Activated T-helper 1 cell treated with anti-CD3 and anti-CD28 coated beads, Interleukin-2, amount 50 U/mL, for 16 hours (primary cell): ENCODE measurements at places on chromosomes 2 and 18.

DNA sequence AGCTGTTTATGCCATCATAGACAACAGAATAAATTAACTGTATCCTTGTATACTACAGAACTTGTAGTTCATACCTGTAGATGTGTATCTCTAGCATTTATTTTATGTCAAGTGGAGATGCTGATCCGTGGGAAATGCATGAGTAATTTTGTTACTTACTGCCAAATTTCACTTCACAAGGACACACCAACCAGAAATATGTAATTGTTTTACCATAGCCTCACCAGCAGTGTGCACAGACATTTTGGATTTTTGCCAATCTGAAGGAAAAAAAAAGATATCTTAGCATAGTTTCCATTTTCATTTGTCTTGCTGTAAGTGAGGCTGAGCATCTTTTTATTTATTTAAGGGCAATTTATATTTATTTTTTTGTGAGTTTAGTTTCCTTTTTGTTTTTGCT lies 265.1 kb upstream of the OSR1 start:
- DNase-seq, result no peak

GRCh38 chr18:64331419-64331818 lies 182.5 kb upstream of the LINC00305 start:
- no peak for DNase-seq

DNA sequence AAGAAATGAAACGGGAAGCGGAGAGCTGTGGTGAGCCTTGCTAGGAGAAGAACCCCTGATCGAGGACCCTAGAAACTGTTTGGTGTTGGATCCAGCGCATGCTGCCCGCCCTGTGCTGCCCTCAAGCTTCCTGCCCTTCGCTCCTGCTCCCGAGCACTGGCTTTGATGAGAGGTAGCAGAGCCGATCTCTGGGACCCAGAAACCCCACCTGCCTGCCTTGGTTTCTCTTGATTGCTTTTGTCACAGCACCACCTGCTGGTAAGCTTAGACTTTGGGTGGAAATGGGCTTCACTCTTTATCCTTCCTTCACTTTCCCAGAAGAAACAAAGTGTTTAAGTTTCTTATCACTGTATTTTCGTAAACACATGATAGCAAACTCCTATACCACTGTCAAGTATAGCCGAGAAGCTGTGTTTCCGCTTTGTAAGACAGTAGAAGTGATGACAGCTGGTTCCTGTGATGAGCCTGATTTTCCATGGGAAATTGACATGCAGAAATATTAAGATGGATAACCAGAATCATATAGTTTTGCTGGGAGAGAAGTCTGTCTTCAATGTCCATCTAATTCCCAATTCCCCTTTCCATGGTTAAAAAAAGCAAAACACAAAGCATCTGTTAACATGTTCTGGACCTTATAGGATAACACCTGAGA lies 267.4 kb downstream of the PHLPP1 start:
- no peak for DNase-seq

DNA sequence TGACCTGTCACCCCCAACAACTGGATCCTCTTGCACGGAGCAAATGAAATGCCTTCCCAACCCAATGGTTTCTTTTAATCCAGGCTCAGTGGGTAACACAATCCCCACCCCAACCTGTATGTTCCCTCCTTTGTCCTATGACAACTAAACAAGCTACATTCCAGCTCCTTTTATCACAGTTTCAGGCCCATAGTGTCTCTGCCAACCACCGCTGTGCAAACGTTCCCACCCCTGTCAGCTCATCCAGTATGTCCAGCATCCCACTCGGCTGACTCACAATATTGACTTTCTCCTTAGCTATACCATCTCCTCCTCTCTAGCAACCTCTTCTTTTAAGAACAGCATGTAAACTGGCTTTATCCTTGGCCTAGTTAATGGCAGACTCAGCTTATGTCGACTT lies 117.9 kb upstream of the PPP1CB start:
- no peak for DNase-seq

DNA sequence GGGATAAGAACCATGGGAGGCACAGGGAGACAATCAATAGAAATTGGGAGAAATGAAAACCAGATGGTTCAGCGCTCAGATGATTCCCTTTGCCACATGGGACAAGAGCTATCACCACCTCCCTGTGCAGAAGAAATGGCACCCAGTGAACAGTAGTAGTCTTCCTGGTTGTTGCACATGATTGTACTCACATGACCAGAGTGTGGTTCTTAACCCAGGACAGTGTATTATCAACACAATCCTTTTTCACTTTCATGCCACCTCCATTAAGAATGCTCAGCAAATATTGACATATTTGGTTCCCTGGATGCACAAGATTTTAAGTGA lies 149.0 kb upstream of the SH3BP4 start:
- DNase-seq, result no peak

DNA sequence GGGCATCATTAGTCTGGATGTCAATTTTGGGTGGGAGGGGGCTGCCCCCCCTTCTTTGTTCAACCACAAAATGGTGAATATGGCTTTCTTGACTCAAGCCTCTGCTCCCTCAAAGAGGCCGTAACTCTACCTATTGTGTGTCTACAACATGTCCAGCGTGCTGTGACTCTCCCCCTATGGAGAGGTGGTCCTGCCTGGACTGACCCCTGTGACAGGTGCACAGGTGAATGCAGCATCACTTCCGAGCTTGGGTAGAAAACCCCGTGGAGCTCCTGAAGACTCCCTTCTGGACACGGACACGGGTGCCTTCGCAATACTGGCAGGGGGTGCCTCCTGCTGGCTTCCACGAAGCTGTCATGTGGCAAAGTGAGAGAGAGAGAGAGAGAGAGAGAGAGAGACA lies 397.8 kb downstream of the GALR1 start:
- DNase-seq, result no peak

DNA sequence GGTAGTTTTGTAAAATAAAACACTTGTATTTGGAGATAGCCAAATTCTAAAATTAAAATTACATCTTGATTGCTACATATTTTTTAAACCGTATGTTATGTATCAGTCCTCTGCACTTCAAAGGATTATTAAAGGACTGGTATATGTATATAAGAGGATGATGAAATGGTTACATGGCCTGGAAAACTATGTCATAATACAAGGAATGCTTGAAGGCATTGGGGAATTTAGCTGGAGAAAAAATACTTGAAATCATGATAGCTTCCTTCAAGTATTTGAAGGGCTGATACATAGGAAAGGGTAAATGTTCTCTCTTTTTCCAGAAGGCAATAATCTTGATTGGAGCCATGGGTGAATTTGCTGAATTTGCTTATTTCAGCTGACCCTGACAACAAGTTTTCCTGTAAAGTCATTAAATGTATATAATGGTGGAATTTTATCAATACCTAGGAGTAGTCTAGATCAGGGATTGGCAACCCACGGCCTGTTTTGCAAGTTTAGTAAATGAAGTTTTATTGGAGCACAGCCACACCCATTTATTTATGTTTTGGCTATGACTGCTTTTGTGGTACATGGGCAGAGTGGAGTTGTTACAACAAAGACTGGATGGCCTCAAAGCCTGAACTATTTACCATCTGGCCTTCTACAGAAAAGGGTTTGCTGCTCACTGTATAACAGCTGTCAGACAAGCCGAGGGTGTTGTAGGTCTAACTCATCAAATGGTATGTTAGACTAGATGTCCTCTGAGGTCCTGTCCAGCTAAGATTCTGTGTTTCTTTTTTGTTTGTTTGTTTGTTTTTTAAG lies 34.4 kb downstream of the ACYP2 start:
- no peak for DNase-seq

DNA sequence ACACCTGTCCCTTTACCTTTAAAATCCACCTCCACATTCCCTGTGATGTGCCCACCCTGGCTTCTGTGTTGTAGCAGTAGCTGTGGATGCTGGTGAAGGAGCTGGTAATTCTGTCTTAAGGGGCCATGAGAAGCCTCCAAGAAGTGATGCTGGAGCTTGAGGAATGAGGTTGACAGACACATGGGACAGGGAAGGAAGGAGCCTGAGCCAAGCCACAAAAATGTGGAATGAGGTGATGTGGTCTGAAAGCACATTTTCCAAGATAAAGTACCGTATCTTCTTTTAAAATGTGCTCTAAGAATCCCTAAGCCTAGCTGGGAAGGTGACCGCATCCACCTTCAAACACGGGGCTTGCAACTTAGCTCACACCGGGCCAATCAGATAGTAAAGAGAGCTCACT lies 31.2 kb downstream of the VWA3B start:
- no peak for DNase-seq

GRCh38 chr18:79423211-79424007 lies 27.7 kb downstream of the NFATC1 start:
- DNase-seq, result no peak

GRCh38 chr2:207567671-207568070 lies 37.9 kb downstream of the CREB1 start:
- no peak for DNase-seq

- DNase-seq, result no peak
Observed at GRCh38 chr2:128217671-128218070, 101.0 kb downstream of the HS6ST1 start.

- DNase-seq, result no peak
Observed at GRCh38 chr18:9547782-9548181, 66.6 kb downstream of the PPP4R1 start.

GRCh38 chr2:88296247-88296646 lies 126.1 kb downstream of the THNSL2 start:
- DNase-seq, result no peak

DNA sequence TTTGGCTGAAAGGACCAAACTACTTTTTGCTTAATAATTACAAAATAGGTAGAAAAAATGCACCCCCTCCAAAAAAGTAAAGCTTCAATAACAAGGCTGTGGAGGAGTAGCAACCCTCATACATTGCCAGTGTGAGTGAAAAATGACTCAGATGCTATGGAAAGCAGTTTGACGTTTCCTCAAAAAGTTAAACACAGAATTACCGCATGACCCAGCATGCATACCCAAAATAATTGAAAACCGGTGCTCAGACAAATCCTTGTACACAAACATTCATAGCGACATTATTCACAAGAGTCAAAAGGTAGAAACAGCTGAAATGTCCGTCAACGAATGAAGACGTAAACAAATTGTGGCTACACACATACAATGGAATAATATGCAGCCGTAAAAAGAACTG lies 38.8 kb upstream of the DAPL1 start:
- DNase-seq, result no peak

DNA sequence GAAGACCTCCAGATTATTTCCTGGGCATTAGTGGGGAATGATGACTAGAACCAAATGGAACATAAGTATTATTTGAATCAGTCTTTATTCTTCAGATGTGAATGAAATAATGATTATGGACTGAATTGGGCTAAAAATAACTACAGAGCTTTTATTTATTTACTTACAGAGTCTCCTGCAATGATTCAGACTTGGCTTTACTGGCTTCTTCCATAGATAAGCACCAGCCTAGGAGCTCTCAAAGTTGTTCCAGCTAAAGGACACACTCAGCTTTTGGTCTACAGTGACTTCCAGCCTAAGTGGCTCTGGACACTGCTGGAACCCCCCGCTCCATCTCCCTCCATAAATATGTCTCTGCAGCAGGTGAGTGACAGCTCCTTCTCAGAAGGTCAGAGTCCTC lies 24.3 kb upstream of the ARHGAP25 start:
- DNase-seq, result no peak

DNA sequence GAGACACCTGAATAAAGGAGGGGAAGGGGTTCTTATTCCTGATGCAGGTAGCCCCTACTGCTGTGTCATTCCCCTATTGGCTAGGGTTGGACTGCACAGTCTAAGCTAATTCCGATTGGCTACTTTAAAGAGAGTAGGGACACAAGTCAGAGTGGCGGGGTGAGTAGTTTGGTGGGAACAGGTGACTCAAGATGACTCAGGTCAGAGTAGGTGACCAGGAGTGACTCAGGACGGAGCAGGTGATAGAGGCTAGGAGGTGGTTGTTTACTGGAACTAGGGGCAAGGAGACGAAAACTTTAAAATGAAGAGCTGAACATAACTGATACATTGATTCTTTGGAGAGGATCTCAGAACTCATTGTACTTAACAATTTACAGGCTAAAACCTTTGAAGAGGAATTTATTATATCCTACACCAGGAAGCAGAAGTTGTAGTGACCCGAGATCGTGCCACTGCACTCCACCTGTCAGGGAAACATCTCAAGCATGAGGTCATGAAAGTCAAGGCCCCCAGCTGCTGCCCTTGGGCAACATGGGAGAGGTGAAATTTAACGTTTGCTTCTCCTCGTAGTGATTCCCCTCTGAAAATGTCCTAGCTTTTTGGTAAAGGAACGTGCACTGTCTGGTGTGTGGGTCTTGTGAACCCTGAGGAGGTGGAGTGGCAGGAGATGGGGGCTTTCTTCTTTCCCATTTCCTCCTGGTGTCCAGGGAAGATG lies 4.5 kb upstream of the CYP27A1 start:
- no peak for DNase-seq
